GM10248 (cell line): ENCODE measurements at places on chromosomes 3 and 15.

DNA sequence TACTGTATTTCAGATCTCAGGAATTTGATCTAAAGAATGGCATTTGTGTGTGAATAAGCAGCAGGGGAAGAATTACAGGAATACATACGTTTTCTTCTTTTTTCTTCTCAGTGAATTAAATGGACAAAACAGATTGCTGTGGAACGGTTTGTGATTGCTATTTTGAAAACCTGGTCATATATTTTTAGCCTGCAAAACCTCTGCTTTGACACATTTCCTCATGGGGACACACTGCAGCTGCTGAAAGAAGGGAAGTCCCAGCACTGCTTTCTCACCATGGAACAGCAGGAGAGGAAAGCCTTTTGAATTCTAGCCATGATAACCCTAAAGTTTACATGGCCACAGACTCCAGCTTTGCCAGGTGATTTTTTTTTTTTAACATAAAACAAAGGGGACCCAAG, 315.0 kb downstream of the OXSM start:
- DNase-seq = no peak

- no peak for DNase-seq
Observed at GRCh38 chr15:69297642-69298353, 914 bp upstream of the PAQR5 start.

GRCh38 chr3:98130421-98130820, at the start of gene OR5H1:
TSS of gene OR5H1 (plus strand) at chr3:98130721. CDS start at chr3:98132698, 1,977 bp downstream.
- DNase-seq = no peak

- no peak for DNase-seq
Observed at GRCh38 chr3:100352296-100353231, 18.0 kb downstream of the NIT2 start.

DNA sequence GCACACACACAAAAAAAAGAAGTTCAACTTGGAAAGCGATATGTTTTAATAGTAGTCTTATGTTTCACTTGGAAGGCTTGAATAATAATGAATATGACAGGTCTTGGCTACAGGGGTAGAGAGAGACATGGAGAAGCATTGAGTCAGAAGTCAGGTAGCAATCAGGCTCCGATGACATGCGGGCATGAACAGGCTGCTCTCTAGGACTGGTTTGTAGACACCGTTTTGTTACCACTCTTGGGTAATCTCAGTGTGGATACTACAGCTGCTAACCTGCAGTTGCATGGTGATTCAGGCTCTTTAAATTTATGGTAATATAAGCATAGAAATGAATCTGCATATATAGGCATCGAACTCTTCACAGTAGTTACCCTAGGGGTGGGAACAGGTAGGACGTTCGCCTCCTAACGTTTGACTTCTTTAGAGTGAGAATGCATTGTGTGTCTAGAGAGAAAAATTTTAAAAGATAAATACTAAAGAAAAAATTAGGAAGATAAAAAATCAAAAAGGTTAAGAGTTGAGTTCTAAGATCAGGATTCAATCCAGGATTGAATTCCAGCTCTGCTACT, 241.6 kb upstream of the KBTBD8 start:
- DNase-seq = no peak

GRCh38 chr3:168134931-168135330, 39.2 kb upstream of the GOLIM4 start:
- DNase-seq = no peak

DNA sequence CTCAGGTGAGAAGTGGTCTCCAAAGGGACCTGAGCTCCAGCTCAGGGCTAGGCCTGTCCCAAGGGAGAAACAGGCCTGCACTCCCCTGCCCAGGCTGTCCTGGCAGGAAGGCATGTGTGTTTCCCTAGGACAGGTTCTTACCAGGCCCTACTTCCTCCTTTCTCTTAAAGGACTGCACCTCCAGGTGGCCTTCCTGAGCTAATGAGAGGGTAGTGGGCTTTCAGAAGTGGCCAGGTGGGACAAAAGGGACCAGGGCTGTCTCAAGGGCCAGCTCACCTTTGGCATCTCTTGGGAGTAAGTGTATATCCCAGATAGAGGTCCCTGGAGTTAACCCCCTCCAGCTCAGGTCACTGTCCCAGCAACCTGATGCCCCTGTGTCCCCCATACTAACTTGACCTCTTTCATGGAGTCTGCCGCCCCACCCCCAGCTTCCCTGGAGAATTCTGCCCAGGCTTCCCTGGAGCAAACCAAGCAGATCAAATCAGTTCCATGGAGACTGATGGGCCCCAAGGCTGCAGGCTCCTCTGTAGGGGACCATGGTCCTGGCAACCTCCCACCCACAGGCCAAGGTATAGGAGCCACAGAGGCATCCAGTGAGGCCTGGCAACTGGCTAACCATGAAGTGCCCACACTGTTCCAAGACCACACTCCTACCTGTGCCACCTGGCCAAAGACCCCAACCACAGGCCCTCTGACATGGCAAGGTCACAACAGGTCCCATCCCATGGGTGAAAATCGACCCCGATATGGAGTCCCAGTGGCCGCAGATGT, 67.6 kb downstream of the ZNF445 start:
- DNase-seq = no peak

- no peak for DNase-seq
Observed at GRCh38 chr3:114111060-114111770, 54.7 kb downstream of the QTRT2 start.

DNA sequence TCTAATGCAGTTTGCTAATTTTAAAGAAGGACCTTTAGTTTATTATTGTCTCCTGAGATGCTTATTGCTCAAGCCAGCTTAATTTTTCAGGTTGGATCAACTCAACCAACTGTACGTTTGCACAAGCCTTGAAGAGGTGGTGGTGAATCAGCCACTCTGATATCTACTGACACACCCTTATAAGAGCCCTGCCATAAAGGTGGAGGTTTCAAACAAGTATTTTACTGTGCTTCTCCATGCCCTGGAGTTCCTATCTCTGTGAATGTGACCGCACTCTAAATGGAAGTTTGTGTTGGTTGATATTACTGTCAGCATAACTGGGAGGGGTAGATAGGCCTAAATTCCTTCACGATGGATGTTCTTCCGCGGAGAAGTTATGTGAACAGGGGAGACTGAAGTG, 297.3 kb upstream of the UBE2E1 start:
- DNase-seq = no peak

DNA sequence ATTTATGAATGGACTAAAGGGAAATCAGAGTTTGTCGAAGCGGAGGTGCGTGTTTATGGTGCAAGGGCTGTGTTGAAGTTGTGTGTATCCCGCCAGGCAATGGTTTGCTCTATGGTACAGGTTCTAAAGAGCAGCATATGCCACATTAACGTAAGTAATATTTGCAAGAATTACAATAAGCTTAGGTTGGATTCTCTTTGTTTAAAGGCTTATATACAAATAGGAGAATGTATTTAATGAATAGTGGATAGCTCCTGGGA, 800 bp downstream of the EPHA3 start:
- DNase-seq = no peak

GRCh38 chr3:42290966-42291714, 25.2 kb upstream of the CCK start:
- DNase-seq = no peak

DNA sequence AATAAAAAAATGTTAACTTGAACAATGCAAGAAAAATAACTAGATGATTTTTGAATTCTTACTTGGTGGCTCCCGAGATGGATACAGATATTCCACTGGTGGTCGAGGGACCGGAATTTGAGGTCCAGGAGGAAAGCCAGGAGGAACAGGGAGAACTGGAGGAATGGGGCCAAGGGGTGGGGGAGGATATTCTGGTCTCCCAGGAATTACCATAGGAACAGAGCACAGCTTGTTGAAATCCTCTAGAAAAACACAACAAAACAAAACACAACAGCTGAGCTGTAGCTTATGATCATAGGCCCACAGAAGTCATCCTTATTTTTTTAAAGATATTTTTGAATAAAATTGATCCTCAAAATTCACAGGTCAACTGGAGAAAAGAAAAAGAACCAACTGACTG, 129.4 kb downstream of the FBN1 start:
- DNase-seq = no peak

DNA sequence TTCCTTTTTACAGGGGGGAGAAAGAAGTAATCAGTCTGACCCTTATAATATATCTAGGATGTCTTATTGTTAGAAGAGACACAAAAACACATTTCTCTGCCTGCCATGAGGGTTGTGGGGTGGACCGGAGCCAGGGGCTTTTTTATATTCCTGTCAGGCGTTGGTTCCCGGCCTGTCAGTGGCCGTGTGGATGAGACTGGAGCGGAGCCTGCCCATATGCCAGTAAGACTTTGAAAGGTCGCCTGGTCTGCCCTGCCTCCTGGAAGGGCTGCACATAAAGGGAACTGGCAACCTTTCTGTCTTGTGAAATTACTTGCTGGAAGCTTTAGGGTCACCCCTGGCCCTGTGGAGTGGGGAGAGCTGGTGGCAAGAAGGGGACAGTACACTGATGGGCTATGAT, 34.7 kb downstream of the MAP3K13 start:
- no peak for DNase-seq

- no peak for DNase-seq
Observed at GRCh38 chr3:145118303-145118702, 1042.7 kb downstream of the PLOD2 start.

DNA sequence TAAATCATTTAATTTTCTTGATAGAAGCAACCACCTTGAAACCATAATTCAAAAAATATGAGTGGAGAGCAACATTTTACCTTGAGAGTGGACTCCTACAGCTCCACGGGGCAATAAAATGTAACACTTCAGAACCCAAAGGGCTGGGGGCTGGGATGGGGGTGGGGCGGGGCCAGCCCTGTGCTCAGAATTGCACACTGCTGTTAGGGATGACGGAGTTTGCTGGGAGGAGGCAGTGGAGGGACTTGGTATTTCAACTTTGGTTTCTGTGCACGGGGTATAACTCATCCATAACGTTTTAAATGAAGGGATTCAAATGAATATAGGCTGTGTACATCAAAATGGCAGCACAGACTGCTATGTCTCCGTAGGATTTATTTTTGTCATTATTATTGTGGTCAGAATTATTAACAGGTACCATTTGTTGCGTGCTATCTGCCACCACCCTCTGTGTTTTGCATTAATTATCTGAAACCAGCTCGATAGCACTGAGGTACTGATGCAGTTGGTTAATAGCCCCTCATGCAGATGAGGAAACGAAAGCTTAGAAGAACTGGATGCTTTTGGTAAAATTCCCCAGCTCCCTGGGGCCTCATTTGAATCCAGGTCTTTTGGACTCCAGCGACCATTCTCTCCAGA, 29.4 kb upstream of the WNT5A start:
- no peak for DNase-seq

DNA sequence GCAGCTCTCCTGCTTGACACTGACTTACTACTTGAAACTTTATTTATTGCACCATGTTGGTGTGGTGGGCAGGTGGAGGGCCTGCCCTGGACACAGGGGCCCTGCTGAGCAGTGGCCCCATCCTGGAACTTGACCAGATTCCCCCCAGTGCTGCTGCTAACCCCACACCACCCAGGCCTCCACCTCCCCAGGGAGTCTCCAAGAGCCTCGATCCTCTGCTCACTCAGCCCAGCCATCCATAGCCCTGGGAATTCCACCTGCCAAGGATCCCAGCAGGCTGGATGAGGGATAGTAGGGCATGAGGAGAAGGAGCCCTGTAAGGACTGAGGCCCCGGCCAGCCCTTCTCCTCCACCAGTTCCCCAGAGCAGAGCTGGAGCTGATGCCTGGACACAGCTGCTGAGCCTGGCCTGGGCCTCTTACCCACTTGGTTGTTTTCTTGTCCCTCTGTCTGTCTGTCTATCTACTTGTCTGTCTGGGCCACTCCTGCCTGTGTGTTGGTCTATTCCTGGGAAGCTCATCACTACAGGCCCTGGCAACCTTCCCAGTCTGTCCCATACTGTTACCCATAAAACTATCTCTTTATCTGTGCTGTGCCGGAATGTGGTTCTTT, 2.8 kb downstream of the CHAC1 start:
- DNase-seq = no peak

DNA sequence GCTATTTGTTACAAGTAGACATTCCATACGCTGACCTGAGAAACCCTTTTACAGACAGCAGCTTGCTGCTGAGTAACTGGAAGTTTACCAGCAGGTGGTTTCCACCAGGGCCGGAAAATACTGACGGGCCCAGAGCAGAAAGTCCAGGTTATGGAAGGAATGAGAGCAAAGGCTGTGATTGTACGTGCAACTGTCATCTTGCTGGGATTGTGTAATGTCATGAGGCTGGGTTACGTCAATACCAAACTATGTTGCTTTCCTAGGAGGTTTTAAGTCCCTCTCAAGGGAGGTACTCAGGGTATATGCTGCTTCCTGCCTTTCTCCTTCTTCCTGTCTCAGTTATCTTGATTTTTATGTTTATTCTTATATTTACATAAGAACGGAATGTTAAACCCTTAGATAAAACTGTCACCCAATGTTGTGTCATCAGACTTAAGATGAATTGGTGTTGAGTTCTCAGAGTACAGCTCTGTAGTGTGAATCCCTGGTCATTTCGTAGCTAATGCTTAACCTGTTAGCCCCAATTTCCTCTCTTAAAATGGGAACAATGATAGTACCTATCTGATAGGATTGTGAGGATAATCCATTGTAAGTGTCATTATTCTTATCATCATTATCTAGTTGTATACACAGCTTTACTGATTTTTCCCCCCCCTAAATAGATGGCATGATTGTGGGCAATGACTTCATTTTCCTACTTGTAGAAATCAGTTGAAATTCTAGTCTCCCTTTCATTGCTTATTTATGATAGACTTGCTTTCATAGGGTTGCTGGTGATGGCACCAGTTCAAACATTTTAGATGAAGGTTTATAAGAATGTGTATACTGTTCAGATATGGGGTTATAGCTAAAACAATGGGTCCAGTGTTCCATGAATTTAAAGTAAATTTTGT, 101.4 kb downstream of the FNDC3B start:
- DNase-seq = no peak

GRCh38 chr15:41013691-41014414, 60.6 kb downstream of the CHAC1 start:
- peak; percentile 54 for DNase-seq

GRCh38 chr15:85402195-85402881, 21.9 kb downstream of the AKAP13 start:
- DNase-seq = no peak

DNA sequence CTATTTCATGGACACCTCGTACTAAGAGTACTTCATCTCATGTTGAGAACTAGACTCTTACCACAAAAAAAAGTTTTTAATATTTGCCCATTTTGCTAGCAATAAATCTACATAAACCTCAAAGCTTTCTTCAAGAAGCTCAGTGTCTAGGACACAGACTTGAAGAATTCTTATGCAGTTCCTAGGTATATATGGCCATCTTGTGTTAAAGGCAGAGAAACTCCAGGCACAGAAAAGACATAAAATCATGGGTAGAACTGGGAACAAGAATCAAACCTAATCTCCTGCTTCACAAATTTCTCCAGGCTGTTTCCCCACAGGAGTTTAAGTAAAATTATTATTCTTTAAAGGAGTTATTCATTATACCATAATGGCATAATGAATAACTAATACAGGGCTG, 4.4 kb downstream of the MBD4 start:
- DNase-seq = no peak

DNA sequence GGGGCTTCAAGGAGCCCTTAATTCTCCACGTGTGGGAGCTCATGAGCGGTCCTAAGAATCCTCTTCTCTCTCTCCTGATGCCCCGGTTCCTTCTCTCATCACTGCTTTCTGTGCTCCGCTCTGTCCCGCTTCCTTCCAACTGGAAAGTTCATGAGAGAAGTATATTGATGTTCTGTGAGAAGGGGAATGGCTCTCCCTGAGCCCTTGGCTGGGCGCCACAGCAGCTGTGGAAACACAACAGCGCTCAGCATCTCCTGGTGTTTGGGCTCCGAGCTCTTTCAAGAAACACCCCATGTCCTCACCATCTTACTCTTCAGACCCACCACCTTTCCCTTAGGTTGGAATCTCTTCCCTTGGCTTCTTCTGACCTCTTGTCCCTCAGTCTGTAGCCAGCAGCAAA, 161.7 kb downstream of the VGLL4 start:
- no peak for DNase-seq
